ENCODE measurements at places on chromosomes 4 and X. TPM values are rescaled to one million over a fixed set of nuclear protein-coding genes. Genes with fewer than 3 reads are reported as not detected.

Gene ASB12
- total RNA-seq = not detected

Gene ZCCHC12
- not detected for total RNA-seq

Gene PFKFB1
- total RNA-seq = not detected

Gene NFKB1
- total RNA-seq = 45.0 TPM

Gene SERPINA7
- not detected for total RNA-seq

Gene ANXA5
- total RNA-seq = 424 TPM

Gene PCSK1N
- not detected for total RNA-seq

Gene FAM53A
- total RNA-seq = 0.65 TPM

Gene FAT4
- 30.1 TPM for total RNA-seq

Gene DOK7
- total RNA-seq = 0.15 TPM

Gene ARX
- not detected for total RNA-seq

Gene APLN
- 47.1 TPM for total RNA-seq

Gene PKD2
- 24.4 TPM for total RNA-seq

Gene AR
- total RNA-seq = under 0.01 TPM

Gene SPANXA1
- not detected for total RNA-seq

Gene GAGE12H
- not detected for total RNA-seq

Gene UGT2A1
- 0.65 TPM for total RNA-seq

Gene UGT2B11
- total RNA-seq = not detected

Gene RHOXF2
- total RNA-seq = not detected

Gene ANK2
- 1.7 TPM for total RNA-seq

Gene ATP1B4
- total RNA-seq = not detected

Gene AASDH
- total RNA-seq = 14.1 TPM

Gene GAGE12E
- total RNA-seq = not detected

Gene YY2
- 1.2 TPM for total RNA-seq

Gene SYTL5
- total RNA-seq = not detected

Gene SMIM10
- 0.32 TPM for total RNA-seq

Gene MAGIX
- total RNA-seq = 0.65 TPM

Gene SOX3
- total RNA-seq = not detected

Gene GPR173
- total RNA-seq = 2.9 TPM

Gene FOXO4
- 3.6 TPM for total RNA-seq

Gene CXCL11
- total RNA-seq = 12.0 TPM

Gene GLRA3
- not detected for total RNA-seq

Gene UNC5C
- under 0.01 TPM for total RNA-seq

Gene PHEX
- total RNA-seq = 0.76 TPM

Gene KCND1
- 0.46 TPM for total RNA-seq

Gene LNX1
- total RNA-seq = 3.9 TPM

Gene AFM
- total RNA-seq = not detected

Gene GLRA2
- not detected for total RNA-seq

Measured in epithelial cell of umbilical artery (primary cell).